ENCODE measurements at places on chromosomes 11 and 22. TPM values are rescaled to one million over a fixed set of nuclear protein-coding genes. Genes with fewer than 3 reads are reported as not detected.

MMP12 gene
- 0.29 TPM for total RNA-seq

E2F8 gene
- not detected for total RNA-seq

ZFPL1 gene
- total RNA-seq, result 32.1 TPM

RTN4RL2 gene
- total RNA-seq, result 2.8 TPM

APOL1 gene
- 82.3 TPM for total RNA-seq

DNA sequence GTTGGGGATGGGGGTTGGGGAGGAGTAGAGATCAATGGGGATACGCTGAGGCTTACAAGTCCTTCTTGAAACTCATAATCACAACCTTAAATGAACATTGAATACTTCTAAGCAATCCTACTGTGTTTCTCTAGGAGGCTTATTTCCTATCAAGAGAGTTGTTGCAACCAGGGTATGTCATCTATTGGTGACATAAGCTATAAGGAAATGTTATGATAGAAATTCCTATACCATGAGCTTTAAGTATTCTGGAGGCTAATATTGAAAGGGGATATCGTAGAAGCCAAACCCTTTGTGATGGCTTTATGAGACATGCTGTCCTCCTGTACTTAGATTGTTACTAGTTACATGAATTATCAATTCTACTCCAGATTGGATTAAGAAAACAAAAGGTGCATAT, 72.9 kb downstream of the DKK3 start:
- no peak for DNase-seq

DNA sequence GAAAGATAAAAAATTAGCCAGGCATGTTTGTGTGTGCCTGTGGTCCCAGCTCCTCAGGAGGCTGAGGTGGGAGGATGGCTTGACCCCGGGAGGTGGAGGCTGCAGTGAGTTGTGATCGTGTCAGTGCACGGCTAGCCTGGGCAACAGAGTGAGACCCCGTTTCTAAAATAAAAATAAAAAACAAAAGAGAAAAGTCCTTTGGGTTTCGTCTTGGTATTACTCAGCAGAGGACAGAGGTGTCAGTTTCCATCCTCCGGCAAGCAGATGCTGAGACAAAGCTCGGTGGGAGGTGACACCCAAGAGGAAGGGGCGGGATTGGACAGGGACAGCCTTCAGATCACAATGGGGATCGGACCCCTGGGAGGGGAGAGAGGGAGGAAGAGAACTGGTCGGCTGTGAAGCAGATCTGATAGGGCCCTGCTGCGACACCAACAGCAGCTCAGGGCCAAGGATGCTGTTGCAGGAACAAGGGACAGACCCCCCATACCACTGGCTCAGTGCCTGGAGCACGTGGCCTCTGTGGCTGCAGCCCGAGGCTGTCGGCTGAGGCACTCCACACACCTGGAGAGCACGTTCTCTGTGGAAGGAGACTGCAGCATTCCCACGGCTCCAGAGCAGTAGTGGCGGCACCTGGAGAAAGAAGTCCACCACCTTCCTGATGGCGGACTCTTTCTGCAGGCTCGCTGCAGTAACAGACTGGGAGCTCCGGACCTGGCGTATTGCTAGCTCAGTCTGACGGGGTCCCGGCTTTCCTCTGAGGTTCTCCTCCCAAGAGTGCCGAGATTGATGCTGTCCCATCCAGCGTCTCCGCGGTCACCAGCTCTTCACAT, 5.2 kb upstream of the BID start:
- no peak for DNase-seq

- no peak for DNase-seq
Observed at GRCh38 chr11:115623021-115623451, 118.8 kb upstream of the CADM1 start.

GRCh38 chr11:44842220-44842619, 108.5 kb downstream of the TP53I11 start:
- DNase-seq, result no peak

DNA sequence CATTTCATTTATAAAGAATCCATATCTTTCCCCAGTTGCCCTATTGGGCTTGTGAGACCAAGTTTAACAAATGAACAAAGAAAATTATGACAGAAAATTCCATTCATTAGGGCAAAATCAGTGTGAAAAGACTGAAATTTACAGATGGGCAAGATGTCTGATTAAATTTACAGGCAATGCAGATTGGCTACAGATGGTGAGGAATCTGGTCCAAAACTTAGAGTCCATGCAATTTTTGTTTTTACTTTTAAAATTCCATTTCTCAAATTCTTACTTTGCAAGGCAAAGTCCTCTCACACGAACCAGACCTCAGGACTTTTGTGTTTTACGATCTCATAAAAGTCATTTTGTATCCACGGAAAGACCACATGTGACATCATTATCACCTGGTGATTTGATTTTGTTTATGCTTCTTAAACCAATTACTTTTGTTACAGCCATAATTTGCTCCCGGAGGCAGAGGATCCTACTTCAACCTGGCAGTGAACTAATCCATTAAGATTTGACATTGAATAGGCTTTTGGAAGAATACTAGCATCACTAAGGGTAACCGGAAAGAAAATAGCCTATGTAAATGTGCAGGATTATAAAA, 843.7 kb upstream of the CHORDC1 start:
- no peak for DNase-seq

- DNase-seq, result no peak
Observed at GRCh38 chr11:77320351-77320750, 18.9 kb upstream of the GDPD4 start.

All from mesenteric fat pad (tissue), 1 donor.